ENCODE measurements at places on chromosomes 2 and 18. TPM values are rescaled to one million over a fixed set of nuclear protein-coding genes. Genes with fewer than 3 reads are reported as not detected.

The GMPPA gene
- 39.4 TPM for total RNA-seq

DNA sequence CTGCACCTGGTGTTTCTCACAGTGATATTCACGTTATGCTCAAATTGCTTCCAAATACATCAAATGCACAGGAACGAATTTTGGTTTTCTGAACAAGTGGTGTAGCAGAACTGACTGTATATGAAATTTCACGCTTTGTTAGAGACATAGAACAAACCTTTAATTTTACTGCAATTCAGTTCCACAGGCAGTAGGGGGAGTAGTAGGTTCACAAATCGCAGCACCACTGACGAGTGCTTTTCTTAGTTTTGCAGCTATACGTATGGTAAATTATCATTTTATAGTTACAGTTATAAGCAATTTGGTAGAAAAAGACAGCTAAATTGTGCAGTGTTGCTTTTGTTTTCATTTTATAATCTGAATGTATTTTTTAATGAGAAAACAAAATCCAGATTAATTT lies 113.3 kb downstream of the KIAA1328 start:
- peak; percentile 31 for DNase-seq

GRCh38 chr2:64260093-64260803 lies 116.0 kb upstream of the PELI1 start:
- no peak for DNase-seq

The CHAC2 gene
- 12.5 TPM for total RNA-seq

The ALK gene
- total RNA-seq: 0.25 TPM

GRCh38 chr18:57447154-57447621 lies 12.0 kb downstream of the ONECUT2 start:
- no peak for DNase-seq

DNA sequence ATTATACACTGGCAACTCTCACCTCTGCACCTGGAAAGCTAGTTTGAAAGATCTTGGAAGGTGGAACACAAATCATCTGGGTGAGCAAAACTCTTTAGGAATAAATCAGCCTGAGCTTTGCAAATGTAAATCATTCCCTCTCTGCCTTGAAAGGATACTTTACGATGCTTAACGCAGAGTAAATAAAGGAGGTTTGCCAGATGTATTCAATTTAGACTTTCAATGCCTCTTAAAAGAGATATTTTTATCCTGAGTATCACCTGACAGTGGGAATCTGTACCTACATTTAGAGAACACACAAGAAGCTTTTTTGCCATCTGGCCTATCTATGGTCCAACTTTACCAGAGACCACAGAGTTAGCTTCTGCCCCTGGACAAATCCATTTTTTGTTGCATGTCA lies 983.2 kb upstream of the CDH2 start:
- no peak for DNase-seq

- DNase-seq: peak; percentile 15
These were observed 3.2 kb downstream of the UBE2E3 start for GRCh38 chr2:180983468-180984242.

GRCh38 chr2:4427083-4427482 lies 723.7 kb downstream of the DCDC2C start:
- DNase-seq: no peak

- no peak for DNase-seq
These were observed 252.8 kb upstream of the APCDD1 start for GRCh38 chr18:10201659-10202058.

The SP3 gene
- 128 TPM for total RNA-seq

DNA sequence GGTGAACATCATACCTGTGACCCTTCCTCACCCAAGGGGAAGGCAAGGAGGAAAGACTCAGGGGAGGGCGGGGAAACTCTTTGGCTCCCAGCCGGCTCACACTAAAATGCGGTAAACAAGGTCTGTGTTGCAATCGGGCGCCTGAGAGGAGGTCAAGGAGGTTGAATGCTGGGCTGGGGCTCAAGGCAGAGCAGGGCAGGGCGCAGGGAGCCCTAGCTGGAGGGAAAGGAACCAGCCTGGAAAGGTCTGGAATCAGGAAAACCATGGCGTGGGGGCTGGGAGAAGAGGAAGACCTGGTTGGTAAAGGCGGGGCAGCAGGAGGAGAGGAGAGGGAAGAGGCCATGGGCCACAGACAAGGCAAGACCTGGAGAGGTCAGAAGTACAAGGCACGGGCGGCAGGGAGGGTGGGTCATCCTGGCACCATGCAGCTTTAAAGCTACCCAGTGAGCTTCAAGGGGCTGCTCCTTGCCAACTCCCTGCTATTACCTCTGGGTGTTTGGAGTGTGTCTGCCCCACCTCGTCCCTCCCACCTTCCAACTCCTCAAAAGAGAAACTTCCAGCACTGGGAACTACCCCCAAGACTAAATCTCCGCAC lies 4.8 kb upstream of the TMEM37 start:
- no peak for DNase-seq

DNA sequence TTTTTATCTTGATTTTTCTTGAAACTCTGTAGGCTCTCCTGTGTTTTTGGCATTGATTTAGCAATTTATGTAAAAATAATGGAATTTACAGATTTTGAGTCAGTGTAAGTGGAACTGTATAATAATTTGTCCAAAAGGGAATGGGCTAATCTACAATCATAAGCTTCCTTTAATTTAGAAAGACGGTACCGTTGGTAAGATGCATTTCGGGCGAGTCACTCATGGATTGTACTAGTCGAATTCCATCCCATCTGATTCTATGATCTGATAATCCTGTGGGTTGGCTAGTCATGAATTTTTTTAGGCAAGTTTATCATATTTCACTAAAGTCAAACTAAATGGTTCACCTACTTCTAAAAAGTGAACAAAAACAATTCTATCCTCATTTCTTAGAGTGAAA lies 133.4 kb downstream of the ZNF407 start:
- no peak for DNase-seq

- DNase-seq: no peak
These were observed 14.2 kb downstream of the IDH1 start for GRCh38 chr2:208240619-208241209.

DNA sequence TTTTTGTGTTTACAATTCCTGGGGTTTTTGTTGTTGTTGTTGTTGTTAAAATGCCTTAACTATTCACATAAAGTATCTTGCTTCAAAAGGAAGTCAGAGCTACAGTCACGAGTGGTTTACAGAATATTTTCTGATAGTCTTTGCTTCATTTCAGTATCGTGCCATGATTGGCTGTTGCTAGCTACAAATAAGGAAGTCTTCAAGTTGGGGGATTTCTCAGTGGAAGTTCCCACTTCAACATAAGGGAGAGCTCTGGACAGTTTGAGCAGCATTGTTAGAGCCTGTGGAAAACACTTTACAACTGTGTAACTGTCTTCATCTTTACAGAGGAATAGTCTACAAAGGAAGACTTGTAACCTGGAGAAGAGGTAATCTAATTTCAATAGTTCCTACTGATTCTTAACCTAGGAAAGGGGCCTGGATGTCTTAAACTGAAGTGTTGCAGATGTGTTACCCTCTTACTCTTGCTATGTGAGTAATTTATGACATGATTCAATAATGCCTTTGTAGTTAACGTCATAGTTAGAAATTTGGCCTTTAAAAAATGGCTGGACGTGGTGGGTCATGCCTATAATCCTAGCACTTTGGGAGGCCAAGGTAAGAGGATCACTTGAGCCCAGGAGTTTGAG lies 23.4 kb upstream of the TANK start:
- DNase-seq: peak; percentile 28

- DNase-seq: no peak
These were observed 18.9 kb upstream of the BAZ2B start for GRCh38 chr2:159635006-159635789.

DNA sequence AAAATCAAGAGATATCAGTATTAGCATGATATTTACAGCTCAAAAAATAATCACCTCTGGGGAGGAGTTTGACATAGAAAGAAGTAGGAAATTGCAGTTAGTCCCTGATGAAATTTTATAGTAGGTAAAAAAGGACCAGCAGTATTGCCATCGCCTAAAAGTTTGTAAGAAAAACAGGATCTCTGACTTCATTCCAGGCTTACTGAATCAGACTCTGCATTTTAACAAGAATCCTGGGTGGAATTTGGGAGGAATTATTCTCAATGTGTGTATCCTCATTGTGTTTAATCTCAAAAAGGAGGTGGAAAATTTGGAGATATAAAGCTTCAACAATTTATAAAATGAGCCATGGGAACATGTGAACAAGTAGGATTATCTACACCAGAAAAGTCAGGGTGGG lies 31.2 kb upstream of the STAT1 start:
- DNase-seq: no peak

- no peak for DNase-seq
These were observed 1.8 kb downstream of the ONECUT2 start for GRCh38 chr18:57436965-57437333.

DNA sequence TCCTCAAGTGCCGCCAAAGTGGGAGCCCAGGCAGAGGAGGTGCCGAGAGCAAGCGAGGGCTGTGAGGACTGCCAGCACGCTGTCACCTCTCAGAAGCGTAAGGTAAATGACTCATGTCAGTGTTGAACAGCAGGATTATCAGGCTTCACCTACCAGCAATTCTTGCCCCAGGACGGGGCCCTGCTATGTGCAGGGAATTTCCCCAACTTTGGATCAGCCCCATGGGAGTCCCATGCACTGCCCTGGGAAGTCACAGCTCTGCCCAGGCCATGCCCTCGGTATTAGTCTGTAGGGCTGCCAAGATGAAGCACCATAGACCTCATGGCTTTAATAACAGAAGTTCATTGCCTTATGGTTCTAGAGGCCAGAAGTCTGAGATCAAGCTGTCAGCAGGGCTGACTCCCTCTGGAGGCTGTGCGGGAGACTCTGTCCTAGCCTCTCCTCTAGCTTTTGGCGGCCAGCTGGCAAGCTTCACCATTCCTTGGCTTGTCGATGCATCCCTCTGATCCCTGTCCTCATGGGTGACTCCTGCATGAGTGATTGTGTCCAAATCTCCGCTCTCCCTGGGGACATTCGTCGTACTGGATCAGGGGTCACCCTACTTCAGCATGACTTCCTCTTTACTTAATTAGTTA lies 55.9 kb downstream of the TRPM8 start:
- no peak for DNase-seq

The ABCG8 gene
- not detected for total RNA-seq

The CEBPZOS gene
- 34.0 TPM for total RNA-seq

The B3GNT2 gene
- 46.2 TPM for total RNA-seq

- DNase-seq: no peak
These were observed 6.7 kb upstream of the CYS1 start for GRCh38 chr2:10086950-10087349.

DNA sequence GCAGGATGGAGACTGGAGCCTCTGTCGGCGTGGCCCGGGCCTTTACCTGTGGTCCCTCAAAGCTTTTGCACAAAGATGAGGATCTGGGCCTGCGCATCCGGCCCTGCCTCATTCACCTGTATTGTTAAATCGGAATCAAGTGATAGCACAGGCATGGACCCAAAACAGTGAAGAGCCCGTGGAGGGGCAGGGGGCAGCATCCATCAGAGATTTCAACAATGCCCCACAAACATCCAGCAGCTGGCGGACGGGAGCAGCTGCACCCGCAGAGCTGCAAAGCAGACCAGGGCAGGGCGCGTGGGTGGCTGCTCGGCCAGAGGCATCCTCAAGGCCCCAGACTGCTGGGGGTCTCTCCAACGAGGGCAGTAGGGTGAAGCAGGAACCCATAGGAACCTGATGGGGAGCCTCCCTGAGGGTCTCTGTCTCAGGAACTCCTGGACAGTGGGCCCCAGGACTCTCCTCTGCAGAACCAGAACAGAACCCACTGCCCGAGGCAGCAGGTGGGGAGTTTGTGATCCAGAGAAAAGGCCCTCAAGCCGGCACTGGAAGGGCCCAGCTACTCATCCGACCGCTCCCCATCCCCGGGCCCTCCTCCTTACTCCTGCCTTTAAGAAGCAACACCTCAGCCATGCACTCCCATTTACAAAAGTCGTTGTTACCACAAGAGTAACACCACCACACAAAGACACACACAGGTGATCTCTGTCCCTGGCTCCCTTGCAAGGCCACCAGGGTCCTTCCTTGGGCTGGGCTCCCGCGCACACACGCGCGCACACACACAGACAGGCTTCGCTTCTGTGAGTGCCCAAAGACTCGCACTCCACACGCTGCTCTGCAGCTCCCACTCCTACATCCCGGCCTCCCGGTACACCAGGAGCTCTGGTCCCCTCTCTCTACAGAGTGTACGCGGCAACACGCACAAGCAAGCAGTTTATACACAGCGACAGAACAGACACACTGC lies 28.8 kb downstream of the HDAC4 start:
- no peak for DNase-seq

GRCh38 chr2:186820303-186820702 lies 28.7 kb downstream of the ZSWIM2 start:
- DNase-seq: no peak

The ALPP gene
- not detected for total RNA-seq

GRCh38 chr18:6374935-6375529 lies 39.7 kb downstream of the L3MBTL4 start:
- DNase-seq: no peak

The ABCB11 gene
- total RNA-seq: not detected

GRCh38 chr2:203347375-203347774 lies 19.2 kb downstream of the ABI2 start:
- no peak for DNase-seq

GRCh38 chr2:102356381-102356712 lies 751 bp downstream of the IL18R1 start:
- DNase-seq: no peak

GRCh38 chr2:63737081-63737751 lies 104.5 kb upstream of the UGP2 start:
- no peak for DNase-seq

DNA sequence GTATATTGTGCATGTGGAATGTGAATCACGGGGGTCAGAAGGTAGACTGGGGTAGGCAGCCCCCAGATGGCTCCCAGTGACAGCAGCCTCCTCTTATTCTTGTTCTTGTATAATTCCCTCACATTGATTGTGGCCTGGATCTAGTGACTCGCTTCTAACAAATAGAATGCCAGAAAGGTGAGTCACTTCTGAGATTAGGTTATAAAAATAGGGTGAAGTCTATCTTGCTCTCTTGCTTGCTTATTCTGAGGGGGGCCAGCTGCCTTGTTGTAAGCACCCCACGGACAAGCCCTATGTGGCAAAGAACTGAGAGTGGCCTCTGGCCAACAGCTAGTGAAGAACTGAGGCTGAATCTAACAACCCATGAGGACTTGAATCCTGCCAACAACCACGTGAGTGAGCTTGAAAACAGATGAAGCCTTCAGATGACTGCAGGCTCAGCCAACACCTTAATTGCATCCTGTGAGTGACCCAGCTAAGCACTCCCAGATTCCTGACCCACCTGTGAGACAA lies 15.6 kb upstream of the RMND5A start:
- DNase-seq: no peak

- DNase-seq: no peak
These were observed 83.3 kb downstream of the CACNB4 start for GRCh38 chr2:152015552-152015951.

The DNAH7 gene
- total RNA-seq: 0.02 TPM

DNA sequence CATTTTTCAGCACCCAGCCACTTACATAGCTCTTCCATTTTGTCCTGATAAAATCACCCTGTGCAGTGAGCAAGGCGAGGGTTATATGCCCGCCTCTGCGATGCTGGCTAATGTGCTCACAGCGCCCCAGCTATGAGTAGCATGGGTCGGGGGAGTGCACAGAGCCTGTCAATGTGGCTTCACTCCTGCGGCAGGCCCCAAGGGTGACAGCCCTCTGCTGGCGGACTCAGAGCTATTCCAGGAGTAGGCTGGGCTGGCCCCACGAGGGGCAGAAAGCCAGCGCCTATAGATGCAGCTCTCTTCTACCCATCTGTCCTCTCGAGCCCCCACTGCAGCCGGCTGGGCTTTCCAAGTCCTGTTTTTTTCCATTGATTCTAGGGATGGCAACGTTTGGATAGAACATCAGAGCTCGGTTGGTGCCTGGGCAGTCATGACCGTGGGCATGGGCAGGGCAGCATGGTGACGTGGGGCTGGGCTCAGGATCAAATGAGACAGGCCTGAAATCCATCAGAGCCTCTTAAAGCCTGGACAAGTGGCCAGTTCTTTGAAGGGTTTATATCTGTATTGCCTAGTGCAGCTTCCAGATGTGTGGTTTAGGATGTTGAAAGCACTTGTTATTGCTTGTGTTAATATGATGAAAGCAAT lies 134.7 kb downstream of the MCFD2 start:
- no peak for DNase-seq

All from activated T-cell treated with anti-CD3 and anti-CD28 coated beads, Interleukin-2, amount 50 U/mL, for 72 hours (primary cell).